ENCODE measurements at places on chromosomes 2 and 18.

DNA sequence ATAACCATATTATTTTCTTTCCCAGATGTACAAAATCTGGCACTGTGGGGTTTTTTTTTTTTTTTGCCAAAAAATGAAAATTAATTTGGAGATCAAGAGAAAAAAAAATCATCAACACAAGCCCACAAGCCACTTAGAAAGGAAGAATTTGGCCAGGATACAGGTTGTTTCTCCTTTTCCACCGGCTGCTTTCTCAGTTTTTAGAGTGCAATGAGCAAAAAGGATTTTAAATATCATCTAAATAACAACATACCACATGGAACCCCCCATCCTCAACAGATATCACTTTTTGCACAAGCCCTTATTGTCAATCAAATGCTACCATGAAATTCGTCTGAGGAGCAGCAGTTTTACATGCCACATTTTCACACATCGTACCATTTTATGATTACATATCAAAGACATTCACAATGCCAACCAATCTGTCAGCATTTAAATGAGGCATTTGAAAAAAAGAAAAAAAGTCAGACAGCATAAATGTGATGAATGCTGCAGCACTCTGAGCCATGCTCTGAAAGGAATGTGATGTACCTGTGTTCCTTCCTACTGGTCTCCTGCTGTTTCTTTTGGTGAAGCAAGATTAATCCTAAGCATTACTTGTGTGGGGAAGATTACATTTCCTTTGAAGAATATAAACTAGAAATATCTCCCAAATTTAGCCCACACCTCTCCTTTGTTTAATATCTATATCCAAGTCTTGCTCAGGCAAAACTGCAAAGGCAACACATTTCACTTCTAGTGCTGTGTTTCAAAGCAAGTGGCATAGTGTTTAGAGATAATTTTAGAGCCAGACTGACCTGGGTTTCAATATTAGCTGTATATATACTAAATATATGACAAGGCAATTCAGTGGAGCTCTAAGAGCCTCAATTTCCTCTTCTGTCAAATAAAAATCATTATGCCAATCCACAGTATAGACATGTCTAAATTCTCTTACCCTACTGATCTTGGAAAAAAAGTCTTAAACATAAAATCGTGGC lies 391.3 kb downstream of the CMPK2 start:
- no peak for DNase-seq

- DNase-seq: no peak
Measured at GRCh38 chr2:215536510-215536909, 100.6 kb upstream of the FN1 start.

- DNase-seq: no peak
Measured at GRCh38 chr2:28277466-28277865, 115.2 kb upstream of the FOSL2 start.

- no peak for DNase-seq
Measured at GRCh38 chr2:177466337-177467195, 74.0 kb downstream of the AGPS start.

DNA sequence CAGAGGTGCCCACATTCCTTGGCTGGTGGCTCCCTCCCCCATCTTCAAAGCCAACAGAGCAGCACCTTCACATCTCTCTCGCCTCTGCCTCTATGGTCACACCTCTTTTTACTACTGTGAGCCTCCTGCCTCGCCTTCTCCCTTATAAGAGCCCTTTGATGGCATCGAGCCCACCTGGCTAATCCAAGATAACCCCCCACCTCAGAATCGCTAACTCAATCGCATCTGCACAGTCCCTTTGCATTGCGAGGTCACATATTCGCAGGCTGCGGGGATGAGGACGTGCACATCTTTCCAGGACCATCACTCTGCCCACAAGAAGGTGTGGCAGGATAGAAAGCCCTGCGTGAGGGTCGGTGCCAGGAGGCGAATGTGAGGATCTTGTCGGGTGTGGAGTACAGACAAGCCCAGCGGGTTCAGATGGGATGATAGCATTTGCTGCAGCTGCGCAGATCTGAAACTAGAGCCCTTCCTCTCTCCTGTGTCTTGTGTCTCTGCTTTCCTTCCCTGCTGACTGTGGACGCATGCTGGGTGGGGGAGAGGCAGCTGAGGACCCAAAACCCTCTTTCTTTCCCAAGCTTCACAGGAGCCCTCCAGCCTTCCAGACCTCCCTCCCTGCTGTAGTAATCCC lies 148.3 kb upstream of the HDAC4 start:
- DNase-seq: no peak

DNA sequence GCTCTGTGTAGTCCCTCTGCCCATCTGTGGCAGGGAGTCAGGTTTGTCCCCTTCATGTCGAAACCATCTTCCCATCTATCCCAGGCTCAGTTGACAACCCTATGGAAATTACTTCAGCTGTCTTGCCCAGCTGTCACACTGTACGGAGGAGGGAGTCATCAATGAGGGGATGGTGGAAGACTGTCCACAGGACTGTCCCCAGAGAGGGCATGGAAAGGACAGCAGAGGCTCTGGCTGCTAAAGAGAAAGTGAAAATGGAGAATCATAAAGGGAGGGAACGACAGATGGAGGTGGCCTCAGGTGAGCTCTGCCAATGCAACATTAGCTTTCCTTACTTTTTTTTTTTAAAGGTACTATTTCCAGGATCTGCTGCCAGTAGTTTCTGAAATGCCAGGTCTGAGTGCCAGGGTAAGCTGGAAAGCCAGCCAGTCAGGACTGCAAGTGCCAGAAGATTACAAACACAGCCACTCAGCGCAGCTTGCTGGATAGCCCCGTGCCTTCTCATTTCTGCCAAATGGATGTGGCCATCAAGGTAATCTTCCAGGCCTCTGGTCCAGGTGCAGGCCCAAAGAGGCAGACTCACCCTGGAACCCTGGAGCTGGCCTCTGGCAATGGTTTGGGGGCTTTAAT lies 192.8 kb downstream of the AGPS start:
- no peak for DNase-seq

DNA sequence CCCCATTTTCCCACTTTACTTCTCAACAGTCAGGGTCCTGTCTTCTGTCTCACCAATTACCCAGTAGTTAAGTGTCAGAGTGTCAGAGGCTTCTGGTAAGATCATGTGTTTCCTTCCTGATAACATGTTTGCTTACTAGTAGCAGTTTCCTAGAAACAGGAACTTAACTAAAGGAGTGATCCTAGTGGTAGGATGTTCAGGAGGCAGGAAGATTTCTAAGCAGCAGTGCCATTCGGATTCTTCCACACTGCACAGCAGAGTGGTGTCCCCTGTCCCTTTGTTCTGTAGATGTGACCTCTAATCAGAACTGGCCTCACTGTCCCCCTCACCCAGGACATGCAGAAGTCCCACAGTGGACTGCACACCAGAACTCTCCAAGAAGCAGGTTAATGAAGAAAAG lies 221.8 kb upstream of the OSR1 start:
- DNase-seq: no peak

GRCh38 chr2:240662681-240663080 lies 20.0 kb downstream of the AQP12B start:
- no peak for DNase-seq

GRCh38 chr18:44747157-44747556 lies 66.5 kb downstream of the SETBP1 start:
- DNase-seq: no peak

DNA sequence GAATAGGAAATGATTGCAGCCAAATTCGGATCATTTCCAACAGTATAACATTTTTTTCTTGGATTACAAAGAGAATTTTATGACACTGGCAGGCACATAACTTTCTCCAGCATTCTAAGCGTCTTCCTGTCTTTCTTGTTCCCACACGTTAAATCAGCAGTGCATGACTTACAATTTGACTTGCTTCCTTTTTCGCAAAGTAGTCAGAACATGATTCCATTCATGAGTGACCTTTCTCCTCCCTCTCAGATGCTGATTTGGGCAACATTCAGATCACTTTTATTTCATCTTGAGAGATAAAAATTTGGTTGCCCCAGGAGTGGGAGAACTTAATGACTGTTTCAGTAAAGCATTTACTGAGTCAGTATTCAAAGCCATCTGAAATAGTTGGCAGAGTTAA lies 858.7 kb upstream of the ACVR2A start:
- no peak for DNase-seq

DNA sequence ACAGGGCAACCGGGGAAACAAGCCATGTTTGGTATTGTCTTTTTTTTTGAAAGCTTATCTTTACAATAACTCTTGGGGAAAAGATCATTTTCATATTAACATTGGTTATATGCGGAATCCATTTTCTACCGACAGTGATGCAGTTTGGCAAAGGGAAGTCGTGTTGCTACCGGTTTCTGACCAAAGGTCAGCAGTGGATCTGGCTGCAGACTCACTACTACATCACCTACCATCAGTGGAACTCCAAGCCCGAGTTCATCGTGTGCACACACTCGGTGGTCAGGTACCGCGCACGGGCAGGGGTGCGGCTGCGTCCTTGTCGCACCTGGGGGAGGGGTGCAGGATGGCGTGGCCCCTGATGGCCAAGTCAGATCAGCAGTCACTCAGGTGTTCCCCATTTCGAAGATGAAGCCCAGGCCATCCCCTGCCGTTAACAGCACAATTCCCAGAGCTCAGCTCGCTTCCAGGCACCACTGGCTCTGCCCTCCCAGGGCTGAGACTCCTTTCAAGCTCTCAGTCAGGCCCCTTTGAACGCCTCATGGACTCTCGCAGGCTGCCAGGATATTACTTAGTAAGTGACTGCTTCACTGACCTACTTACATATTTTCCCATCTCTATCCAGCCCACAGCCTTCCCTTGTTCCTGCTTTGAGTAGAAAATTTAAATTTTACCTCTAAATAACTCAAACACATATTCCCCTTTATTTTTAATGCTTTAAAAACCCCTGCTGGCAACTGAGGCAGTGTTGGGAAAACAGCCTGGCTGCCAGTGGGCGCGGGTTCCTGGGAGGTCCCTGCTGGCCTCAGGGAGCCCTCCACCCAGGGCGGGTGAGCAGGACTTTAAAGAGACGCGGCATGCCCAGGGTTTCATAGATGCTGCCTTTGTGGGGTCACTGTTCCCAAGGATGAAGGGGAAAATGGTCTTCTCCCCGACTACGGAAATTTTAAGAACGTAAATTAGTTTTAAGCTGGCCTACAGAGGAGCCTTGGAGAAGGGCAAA lies 33.6 kb upstream of the RPL31 start:
- no peak for DNase-seq

DNA sequence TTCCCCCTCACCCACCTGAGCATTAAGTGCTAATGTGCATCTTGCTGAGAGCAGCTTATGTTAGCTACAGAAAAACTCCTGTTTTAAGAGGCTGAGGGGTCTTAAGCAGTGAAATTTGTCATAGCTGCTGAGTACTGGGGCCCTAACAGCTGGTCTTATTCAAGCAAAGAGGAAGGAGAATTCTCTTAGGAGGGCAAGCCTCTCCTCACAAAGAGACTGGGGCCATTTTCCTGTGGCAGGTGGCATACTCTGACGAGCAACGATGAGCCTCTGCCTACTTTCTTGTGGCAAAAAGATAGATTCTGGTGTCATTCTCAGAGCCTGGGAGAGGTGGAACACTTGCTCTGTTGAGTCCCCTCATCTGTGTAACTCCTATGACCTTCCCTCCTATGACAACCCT lies 53.2 kb downstream of the SPRED2 start:
- no peak for DNase-seq

DNA sequence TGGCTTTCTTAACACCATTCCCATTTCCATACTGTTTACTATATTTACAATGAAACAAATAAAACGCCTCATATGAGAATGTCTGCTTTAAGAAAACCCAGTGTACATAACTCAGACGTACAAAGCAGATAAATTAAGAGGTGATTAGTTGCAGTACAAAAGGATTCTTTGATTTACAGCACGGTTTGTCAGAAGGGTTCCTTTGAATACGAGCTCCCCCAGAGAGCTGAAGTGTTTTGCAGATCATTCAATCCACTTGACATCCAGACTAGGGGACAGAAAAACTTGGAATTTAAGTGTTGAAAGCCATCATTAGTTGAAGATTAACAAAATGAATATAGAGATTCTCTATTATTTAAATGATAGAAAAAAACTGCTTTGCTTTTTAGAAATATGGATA lies 72.5 kb downstream of the RAPGEF4 start:
- no peak for DNase-seq

GRCh38 chr2:119691189-119691588 lies 12.2 kb downstream of the TMEM177 start:
- no peak for DNase-seq

- no peak for DNase-seq
Measured at GRCh38 chr18:44887227-44887631, 206.5 kb downstream of the SETBP1 start.

GRCh38 chr2:134260713-134261112 lies 6.8 kb downstream of the MGAT5 start:
- DNase-seq: no peak

- no peak for DNase-seq
Measured at GRCh38 chr2:96823198-96823597, 7.1 kb downstream of the CNNM3 start.

DNA sequence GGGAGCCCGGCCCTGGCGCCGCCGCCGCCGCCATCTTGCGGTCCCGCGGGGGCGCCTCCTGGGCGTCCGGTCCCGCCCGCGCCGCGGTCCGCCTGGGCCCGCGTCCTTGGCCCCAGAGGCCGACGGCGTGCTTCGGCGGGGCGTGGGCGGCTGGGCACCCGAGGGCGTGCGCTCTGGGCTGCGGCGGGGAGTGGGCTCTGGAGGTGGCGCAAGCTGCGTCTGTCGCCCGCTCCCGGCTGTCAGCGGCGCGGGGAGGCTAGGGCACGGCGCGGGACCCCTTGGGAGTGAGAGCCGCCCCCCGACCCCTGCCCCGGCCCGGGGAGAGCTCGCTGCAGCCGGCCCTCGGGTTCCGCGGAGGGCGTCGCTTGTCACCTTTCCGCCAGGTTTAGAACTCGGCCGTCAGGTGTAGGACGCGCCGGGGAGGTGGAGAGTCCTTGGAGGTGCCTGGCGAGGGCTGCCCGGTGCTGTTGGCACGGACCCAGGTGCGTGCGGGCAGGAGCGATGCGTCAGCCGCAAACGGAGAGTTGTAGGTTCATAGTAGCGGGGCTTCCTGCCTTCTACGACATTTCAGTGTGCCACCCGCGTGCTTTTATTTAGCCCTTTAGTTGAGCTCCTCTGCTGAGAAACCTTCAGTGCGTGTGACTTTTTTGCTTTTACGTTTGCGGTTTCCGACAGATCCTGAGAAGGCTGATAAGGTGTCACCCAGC lies 921 bp downstream of the VAPA start:
- peak; percentile 7 for DNase-seq

GRCh38 chr2:173191601-173192000 lies 116.0 kb downstream of the MAP3K20 start:
- DNase-seq: no peak

- no peak for DNase-seq
Measured at GRCh38 chr18:63843008-63843407, 44.5 kb upstream of the SERPINB2 start.

- no peak for DNase-seq
Measured at GRCh38 chr2:44555700-44556099, 194.0 kb downstream of the CAMKMT start.

GRCh38 chr2:231928481-231928880 lies 2.3 kb upstream of the NPPC start:
- DNase-seq: no peak

- DNase-seq: no peak
Measured at GRCh38 chr2:120917886-120918285, 182.2 kb downstream of the GLI2 start.

- no peak for DNase-seq
Measured at GRCh38 chr2:121638333-121638732, 10.9 kb downstream of the CLASP1 start.
